Osteocyte (in vitro differentiated cells): ENCODE measurements at places on chromosomes 4 and X.

DNA sequence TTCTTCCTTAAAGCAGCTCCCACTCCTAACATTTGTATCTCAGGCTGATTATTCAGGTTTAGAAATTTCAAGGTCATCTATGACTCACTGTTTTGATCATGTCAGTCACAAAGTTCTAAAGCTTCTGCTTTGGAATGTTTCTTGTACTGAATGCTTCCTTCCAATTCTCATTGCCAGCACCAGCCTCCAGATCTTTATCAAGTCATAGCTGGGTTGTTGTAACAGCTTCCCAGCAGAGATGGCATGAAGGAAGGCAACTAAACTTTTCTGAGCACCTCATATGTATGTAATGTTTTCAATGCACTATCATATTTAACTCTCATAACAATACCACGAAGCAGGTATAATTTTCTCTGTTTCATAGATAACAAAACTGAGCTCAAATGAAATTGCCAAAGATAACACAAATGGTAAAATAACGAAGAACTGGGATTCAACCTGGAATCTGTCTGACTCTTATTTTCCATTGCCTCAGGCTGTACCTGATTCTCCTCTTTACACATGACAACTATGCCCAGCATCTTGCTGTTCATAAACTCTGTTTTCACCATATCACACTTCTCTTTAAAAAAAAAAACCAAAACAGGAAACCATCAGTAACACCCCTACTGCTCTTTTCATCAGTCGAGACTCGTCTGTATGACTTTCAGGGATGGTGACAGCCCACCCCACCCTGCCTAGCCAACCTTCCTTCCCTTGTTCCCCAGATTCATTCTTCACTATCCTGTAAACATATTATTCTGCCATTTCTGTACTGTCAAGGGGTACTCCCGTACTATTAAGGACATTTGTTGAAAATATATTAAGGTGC is 13.4 kb downstream of the TRPC3 start:
- DNase-seq = no peak

GRCh38 chr4:176999935-177000543 is 207.3 kb upstream of the VEGFC start:
- no peak for DNase-seq

DNA sequence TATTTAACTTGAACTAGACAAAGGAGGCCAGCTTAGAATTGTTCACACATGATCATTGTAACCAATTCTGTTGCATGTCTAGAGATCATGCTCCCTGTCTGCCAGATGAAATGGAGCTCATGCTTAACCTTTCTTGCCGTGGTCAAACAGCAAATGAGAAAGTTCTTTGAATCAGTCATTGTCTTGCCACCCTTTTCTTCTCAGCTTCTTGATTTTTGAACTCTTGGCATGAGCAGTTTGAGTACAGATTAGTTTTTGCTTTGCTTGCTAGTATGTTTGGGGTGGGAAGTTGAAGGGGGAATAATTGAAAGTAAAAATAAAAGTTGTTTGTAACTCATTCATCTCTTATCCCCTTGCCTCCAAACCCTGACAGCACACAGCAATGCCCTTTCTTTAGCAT is 4.7 kb downstream of the MTM1 start:
- no peak for DNase-seq

- no peak for DNase-seq
These were observed 55.4 kb downstream of the CLCN3 start for GRCh38 chr4:169675825-169676224.

- DNase-seq = no peak
These were observed 9.0 kb upstream of the YIPF7 start for GRCh38 chr4:44660396-44660795.

DNA sequence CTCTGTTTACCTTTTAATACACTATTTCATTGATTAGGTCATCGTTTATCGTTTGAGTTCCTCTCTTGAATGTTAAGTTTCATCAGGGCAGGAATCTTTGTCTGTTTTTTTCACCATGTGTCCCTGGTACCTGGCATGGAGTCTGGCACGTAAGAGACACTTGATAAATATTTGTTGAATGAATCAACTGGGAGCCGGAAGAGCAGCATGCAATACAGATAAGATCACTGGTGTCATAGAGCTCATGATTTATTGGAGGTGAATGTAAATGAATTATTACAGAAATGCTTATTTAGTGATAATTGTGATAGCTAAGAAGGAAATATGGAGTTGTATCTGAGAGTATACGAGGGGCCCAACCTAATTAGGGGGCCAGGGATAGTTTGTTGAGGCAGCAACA is 62.8 kb downstream of the UCHL1 start:
- DNase-seq = no peak

DNA sequence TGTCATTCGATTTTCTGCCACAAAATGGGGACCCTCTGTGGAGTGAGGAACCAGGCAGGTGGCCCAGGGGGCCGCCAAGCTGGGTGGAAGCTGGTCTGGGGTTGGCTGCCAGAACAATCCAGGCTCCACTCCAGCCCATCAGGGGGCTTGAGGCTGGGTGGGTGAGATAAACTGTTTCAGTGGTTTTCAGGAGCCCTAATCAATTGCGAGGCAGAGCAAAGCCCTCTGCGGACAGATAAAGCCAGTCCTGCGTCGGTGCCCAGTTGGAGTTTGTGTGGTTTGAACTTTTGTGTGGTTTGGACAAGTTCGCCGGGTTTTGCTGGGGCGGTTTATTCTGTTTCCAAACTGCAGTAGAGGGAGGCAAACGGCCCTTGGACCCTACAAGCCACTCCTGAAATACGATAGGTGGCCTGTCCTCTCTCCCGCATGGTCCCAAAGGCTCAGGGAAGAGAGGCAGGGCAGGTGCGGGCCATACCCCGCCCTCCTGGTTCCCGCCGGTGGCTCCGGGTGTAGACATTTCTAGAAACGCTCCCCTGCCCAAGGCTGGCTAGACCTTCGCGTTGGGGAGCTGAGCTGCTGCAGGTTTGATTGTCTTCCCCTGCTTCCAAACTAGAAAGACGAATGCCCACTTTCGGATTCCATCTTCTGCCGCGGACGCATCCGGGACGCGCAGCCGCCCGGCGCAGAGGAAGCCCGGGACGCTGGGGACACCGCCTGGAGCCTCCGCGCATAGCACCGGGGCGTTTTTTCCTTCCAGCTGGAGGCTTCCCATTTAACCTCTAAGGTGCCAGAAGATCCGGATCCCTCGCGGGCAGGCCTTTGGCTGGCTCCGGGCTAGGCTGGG is 169.0 kb upstream of the BCOR start:
- peak; percentile 88 for DNase-seq

- DNase-seq = no peak
These were observed 268.0 kb downstream of the ADGRL3 start for GRCh38 chr4:61468024-61468720.

DNA sequence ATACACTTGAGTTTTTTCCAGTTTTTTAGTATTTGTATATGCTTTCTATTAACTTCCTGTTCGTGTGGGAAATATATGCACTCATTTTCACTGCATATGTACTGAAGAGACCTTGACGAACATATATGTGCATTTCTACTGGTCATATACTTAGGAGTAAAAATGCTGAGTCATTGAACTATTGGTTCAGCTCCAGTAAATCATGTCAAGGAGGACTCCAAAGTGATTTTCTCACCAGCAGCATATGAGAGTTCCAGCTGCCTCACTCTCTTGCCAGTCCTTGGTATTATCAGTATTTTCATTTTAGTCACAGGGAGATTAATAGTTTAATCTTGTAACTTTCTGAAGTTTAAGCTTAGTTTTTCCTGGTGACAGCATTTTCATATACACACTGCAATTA is 2750.2 kb downstream of the ARAP2 start:
- no peak for DNase-seq

GRCh38 chr4:81256059-81256970 is 41.3 kb upstream of the PRKG2 start:
- DNase-seq = no peak

- no peak for DNase-seq
These were observed 704.2 kb upstream of the SLIT2 start for GRCh38 chr4:19547463-19547862.
